MCF 10A (cell line): ENCODE measurements at places on chromosomes 6 and 20. TPM values are rescaled to one million over a fixed set of nuclear protein-coding genes. Genes with fewer than 3 reads are reported as not detected.

DNA sequence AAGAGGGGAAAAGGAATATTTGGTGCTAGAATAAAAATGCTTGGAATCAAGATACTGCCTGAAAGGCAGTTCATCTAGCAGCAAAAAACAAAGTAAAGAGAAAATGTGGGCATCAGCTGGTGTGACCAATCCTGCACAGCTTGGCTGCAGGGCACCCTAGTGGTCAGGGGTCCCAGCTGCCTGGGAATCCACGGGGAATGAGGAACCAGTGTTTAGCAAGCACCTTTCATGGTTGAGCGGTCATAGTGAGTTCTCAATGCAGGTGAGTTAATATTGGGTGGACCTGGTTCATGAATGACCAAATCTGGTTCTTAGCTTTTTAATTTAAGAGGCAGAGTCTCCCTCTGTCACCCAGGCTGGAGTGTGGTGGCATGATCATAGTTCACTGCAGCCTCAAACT lies 53.3 kb downstream of the CAP2 start:
- H3K36me3 ChIP-seq: no peaks in the 10 kb centered on the region
- no peaks in the 10 kb centered on the region for H3K4me1 ChIP-seq
- peak overlapping the region; percentile 63 for H3K27ac ChIP-seq

GRCh38 chr6:54624779-54625178 lies 221.8 kb upstream of the FAM83B start:
- H3K27me3 ChIP-seq: no peaks in the 10 kb centered on the region
- DNase-seq: no peak
- no peak overlapping the region for H3K4me3 ChIP-seq
- no peaks in the 10 kb centered on the region for H3K4me1 ChIP-seq
- H3K27ac ChIP-seq: no peak overlapping the region
- no peaks in the 10 kb centered on the region for H3K36me3 ChIP-seq

DNA sequence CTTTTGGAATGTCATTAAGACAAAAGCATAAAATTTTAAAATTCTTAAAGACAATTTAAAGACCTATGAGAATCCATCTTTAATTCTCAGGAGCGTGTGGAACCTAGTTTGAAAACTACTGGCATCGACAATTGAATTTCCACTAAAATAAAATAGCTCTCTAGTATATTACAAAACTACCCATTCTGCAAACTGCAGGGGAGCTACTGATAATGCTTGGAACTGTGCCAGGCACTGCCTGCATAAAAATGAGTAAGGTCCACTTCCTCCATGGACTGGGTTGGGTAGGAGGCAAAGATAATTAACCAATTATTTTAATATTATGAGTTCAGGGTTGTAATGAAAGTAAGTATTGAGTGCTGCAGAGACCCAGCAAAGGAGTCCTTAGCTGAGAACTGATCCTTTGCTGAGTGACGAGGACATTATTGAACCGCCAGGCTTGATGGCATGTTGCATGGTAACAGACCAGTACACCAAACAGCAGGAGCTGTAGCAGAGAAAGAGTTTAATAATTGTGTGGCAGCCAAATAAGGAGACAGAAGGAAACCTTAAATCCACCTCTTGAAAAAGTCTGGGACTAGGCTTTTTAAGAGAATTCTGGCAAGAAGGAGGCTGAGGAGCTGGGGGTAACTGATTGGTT lies 261.3 kb downstream of the ESR1 start:
- H3K4me1 ChIP-seq: no peaks in the 10 kb centered on the region
- DNase-seq: peak; percentile 25

- no peaks in the 10 kb centered on the region for H3K36me3 ChIP-seq
- peaks cover 66% of the 10 kb centered on the region for H3K27me3 ChIP-seq
- H3K4me3 ChIP-seq: no peak overlapping the region
- H3K27ac ChIP-seq: no peak overlapping the region
Measured at GRCh38 chr6:19811397-19812079, 25.6 kb upstream of the ID4 start.

The DNMT3B gene
- total RNA-seq: 1.3 and 2.0 TPM in 2 replicates

GRCh38 chr20:41872930-41873329 lies 254.8 kb upstream of the CHD6 start:
- DNase-seq: no peak
- H3K36me3 ChIP-seq: no peaks in the 10 kb centered on the region
- no peak overlapping the region for H3K4me3 ChIP-seq
- H3K4me1 ChIP-seq: no peaks in the 10 kb centered on the region

DNA sequence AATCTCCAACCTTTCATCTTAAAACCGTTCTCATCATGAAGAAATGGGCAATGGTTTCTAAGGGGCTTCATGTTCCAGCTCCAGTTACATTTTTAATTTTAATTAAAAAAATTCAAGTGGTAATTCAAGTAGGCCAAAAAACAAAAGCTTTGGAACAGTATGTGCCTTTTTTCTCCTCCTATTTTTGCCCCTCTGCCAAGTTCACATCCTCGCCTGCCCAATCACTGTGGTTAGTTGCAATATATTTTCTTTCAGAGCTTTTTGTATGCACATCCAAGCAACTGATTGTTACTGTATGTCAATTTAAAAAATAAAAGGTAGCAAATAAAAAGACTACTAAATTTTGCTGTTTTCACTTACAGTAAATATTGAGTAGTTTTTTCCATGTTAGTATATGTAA lies 99.8 kb upstream of the B3GAT2 start:
- no peak for DNase-seq
- no peak overlapping the region for H3K27ac ChIP-seq
- no peak overlapping the region for H3K4me3 ChIP-seq
- no peaks in the 10 kb centered on the region for H3K4me1 ChIP-seq
- H3K27me3 ChIP-seq: peaks cover 37% of the 10 kb centered on the region

DNA sequence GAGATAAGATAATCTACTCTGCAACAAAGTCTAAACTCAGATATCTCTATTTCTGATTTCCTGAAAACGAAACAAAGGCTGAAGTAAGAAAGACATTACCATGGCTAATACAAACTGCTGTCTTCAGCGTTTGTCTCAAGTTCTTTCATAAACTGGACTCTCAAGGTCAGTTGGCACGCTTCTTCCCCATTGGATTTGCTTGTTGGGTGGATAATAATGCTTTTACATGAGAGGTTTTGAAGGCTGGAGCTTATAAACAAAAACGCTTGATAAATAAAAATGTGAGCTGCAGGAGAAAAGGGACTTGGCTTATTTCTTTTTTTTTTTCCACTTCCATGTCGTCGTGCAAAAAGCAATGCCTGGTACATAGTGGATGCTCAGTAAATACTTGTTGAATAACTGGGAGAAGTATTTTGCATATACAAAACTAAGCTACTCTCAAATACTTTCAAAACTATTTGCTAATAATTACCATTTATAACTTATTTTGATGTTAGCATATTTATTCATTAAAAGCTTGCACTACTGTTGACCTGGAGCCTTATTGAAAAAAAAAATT lies 65.7 kb upstream of the EEF1A1 start:
- peak overlapping the region; percentile 98 for H3K27ac ChIP-seq
- H3K4me1 ChIP-seq: peaks cover 8% of the 10 kb centered on the region
- peak overlapping the region; percentile 63 for H3K4me3 ChIP-seq

DNA sequence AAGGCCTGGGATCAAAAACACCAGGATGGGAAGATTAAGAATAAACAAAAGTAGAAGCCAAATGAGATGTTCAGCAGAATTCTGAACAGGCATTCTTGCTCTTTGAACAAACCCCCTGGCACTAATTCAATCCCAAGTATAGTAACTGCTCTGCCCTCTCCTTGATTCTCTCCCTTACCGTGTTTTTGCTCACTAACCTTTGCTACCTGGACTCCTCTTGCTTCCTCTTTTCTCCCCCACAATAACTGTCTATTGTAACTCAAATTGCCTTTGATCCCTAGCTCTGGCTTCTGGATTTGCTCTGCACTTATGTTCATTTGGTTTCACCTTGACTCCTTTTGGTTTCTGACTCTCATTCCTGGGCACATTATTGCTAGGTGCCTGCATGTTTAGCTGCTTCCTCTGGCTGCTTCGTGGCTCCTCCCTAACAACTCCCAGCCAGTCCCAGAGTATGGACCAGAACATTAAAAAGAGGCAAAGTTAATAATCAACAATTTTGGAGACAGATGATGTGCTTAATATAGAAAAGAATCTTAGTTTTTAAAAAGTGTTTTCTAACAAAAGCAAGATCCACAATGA lies 65.4 kb upstream of the PHIP start:
- H3K27ac ChIP-seq: no peak overlapping the region
- no peak for DNase-seq
- no peak overlapping the region for H3K4me3 ChIP-seq
- peaks cover 5% of the 10 kb centered on the region for H3K4me1 ChIP-seq
- no peaks in the 10 kb centered on the region for H3K36me3 ChIP-seq

- peaks cover 11% of the 10 kb centered on the region for H3K36me3 ChIP-seq
- H3K27ac ChIP-seq: no peak overlapping the region
- DNase-seq: peak; percentile 26
- no peak overlapping the region for H3K4me3 ChIP-seq
Measured at GRCh38 chr6:35046862-35047261, 94.3 kb downstream of the TCP11 start.

DNA sequence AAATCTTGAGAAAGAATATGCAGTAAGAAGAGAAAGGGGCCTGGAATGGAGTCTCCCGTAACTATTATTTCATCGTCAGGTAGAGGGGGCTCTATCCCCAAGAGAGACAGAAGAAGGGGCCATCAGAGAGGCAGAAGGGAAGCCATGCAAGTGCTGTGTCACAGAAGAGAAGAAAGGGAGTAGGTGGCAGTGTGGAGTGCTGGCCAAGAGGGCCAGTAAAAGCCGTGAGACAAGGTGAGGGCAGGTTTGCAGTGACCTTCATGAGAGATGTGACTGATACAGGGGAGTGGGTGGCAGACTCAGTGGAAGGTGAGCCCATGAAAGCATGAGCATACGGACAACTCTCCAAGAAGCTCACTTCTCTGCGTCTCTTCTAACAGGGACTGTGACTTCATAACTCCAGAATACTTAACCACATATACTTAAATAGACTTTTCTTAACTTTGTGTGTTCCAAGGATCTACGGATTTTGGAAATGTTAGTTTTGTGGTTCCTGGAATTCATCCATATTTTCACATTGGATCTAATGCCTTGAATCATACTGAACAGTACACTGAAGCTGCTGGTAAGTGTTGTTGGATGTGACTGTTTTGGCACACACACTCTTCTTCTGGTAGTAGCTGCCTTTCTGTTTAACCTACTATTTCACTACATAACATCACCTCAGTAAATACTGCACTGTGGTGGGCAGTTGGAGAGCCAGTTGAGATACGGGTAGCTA lies 15.6 kb downstream of the PM20D2 start:
- peaks cover 31% of the 10 kb centered on the region for H3K36me3 ChIP-seq
- DNase-seq: no peak
- H3K4me3 ChIP-seq: no peak overlapping the region

- H3K4me3 ChIP-seq: no peak overlapping the region
- no peak overlapping the region for H3K27ac ChIP-seq
- peaks cover 9% of the 10 kb centered on the region for H3K4me1 ChIP-seq
- no peaks in the 10 kb centered on the region for H3K27me3 ChIP-seq
Measured at GRCh38 chr6:12422848-12423247, 132.7 kb downstream of the EDN1 start.

- no peaks in the 10 kb centered on the region for H3K27me3 ChIP-seq
- H3K4me3 ChIP-seq: no peak overlapping the region
- DNase-seq: peak; percentile 8
- no peaks in the 10 kb centered on the region for H3K4me1 ChIP-seq
- H3K36me3 ChIP-seq: no peaks in the 10 kb centered on the region
Measured at GRCh38 chr6:111651185-111652034, 45.7 kb upstream of the TRAF3IP2 start.

GRCh38 chr20:63102721-63103375 lies 96.1 kb upstream of the BHLHE23 start:
- no peak for DNase-seq
- H3K27me3 ChIP-seq: no peaks in the 10 kb centered on the region
- H3K4me3 ChIP-seq: no peak overlapping the region
- H3K36me3 ChIP-seq: no peaks in the 10 kb centered on the region
- no peak overlapping the region for H3K27ac ChIP-seq

GRCh38 chr6:56691814-56692213 lies 49.1 kb upstream of the DST start:
- H3K27me3 ChIP-seq: no peaks in the 10 kb centered on the region
- peak overlapping the region; percentile 77 for H3K4me3 ChIP-seq
- no peak for DNase-seq
- peak overlapping the region; percentile 97 for H3K27ac ChIP-seq

The TNFRSF21 gene
- total RNA-seq: 17.8 and 19.3 TPM in 2 replicates

The ACSS2 gene
- total RNA-seq: 36.6 and 42.0 TPM in 2 replicates

The NKX2-4 gene
- not detected in 2 replicates for total RNA-seq

- peak overlapping the region; percentile 17 for H3K27ac ChIP-seq
- H3K4me1 ChIP-seq: peaks cover 51% of the 10 kb centered on the region
- no peak for DNase-seq
- no peaks in the 10 kb centered on the region for H3K27me3 ChIP-seq
- peak overlapping the region; percentile 93 for H3K4me3 ChIP-seq
- H3K36me3 ChIP-seq: peaks cover 8% of the 10 kb centered on the region
Measured at GRCh38 chr6:125793863-125794262, 3.1 kb downstream of the NCOA7 start.

DNA sequence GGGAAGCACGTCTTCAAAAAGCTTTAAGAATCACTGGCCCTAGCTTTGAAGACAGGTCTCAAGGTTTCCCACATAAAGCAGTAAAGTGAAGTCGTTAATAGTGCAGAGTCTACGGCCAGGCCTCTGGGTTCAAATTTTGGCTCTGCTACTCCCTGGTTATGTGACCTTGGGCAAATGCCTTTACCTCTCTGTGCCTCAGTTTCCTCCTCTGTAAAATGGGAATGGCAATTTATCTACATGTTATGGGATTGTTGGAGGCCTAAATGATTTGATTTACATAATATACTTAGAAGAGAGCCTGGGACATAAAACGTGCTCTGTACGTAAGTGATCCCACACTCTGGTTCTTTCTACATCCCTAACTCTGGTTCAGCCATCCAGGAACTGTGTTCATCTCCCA lies 32.1 kb downstream of the CPNE5 start:
- no peaks in the 10 kb centered on the region for H3K36me3 ChIP-seq
- H3K27me3 ChIP-seq: peaks cover 64% of the 10 kb centered on the region
- DNase-seq: no peak
- no peak overlapping the region for H3K27ac ChIP-seq
- H3K4me3 ChIP-seq: no peak overlapping the region

The PRKN gene
- 2.5 and 6.0 TPM in 2 replicates for total RNA-seq

DNA sequence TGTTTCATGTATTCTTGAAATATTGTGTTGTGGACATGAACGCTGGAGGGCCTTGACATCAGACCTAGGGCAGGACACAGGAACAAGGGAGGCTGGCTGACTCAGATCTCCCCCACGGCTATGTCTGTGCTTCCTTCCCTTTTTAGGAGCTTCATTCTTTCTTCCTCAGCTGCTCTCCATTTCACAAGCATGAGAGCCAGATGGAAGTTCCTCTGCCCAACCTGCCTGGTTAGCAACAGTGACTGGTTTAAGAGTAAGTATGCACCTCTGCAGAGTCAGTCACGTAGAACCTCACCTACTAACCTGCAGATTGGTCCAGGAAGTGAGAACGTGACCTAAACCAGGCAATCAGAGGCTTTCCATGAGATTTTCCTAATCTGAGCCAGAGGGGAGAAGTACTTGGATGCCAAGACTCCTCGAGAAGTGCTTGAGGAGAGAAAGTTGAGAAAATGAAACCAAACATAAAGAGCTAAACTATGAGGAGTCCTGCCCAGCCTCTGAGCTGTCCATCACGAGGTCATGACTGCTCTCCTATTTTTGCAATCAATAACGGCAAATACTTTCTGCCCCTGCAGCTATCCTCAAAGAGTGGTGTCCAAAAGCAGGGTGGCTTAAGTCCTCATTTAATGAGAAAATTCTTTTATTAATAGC lies 465.2 kb upstream of the CITED2 start:
- H3K36me3 ChIP-seq: no peaks in the 10 kb centered on the region
- no peak overlapping the region for H3K4me3 ChIP-seq
- DNase-seq: peak; percentile 14
- H3K4me1 ChIP-seq: no peaks in the 10 kb centered on the region

- no peak overlapping the region for H3K4me3 ChIP-seq
- no peaks in the 10 kb centered on the region for H3K36me3 ChIP-seq
- H3K27ac ChIP-seq: no peak overlapping the region
- DNase-seq: no peak
- H3K27me3 ChIP-seq: peaks cover 43% of the 10 kb centered on the region
Measured at GRCh38 chr20:17345321-17345720, 118.5 kb downstream of the PCSK2 start.
